A549 treated with ZK216348 at 1 μM for 4 hours (cell line): ENCODE measurements at places on chromosomes 4 and X. TPM values are rescaled to one million over a fixed set of nuclear protein-coding genes. Genes with fewer than 3 reads are reported as not detected.

CCDC149 gene
- 0.93 to 2.3 TPM (median 1.6 TPM) in 5 replicates for total RNA-seq

CENPVL3 gene
- 0.09 to 0.45 TPM (median 0.15 TPM) in 5 replicates for total RNA-seq

TRPC5OS gene
- total RNA-seq = not detected in 5 replicates

ABHD18 gene
- 2.8 to 4.0 TPM (median 3.3 TPM) in 5 replicates for total RNA-seq

F8A2 gene
- not detected in 5 replicates for total RNA-seq

XG gene
- total RNA-seq = not detected in 5 replicates

TEX13C gene
- not detected in 5 replicates for total RNA-seq

NEIL3 gene
- total RNA-seq = 9.8 to 12.1 TPM (median 10.9 TPM) in 5 replicates

EDNRA gene
- 0.31 to 1.1 TPM (median 0.36 TPM) in 5 replicates for total RNA-seq

MGAT4D gene
- total RNA-seq = not detected in 5 replicates
